ENCODE measurements at places on chromosomes 13 and 19.

DNA sequence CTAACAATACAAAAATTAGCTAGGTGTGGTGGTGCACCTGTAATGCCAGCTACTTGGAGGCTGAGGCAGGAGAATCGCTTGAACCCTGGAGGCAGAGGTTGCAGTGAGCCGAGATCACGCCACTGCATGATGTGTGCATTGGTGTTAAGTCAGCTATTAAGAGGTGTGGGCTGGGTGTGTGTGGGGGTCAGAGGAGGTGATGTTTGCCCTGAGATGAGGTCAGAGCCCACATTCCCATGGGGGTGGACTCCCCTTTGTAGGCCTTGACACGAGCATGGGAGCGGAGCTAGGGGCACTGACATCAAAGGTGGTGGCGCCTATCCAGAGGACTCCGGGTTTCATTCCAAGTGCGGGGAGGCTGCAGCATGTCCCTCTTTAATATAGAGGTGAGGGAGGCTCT lies 34.6 kb upstream of the LDLR start:
- DNase-seq = no peak

- DNase-seq = no peak
Observed at GRCh38 chr19:57083711-57084110, 36.1 kb upstream of the USP29 start.

- no peak for DNase-seq
Observed at GRCh38 chr13:65468628-65469027, 1761.5 kb downstream of the PCDH9 start.

DNA sequence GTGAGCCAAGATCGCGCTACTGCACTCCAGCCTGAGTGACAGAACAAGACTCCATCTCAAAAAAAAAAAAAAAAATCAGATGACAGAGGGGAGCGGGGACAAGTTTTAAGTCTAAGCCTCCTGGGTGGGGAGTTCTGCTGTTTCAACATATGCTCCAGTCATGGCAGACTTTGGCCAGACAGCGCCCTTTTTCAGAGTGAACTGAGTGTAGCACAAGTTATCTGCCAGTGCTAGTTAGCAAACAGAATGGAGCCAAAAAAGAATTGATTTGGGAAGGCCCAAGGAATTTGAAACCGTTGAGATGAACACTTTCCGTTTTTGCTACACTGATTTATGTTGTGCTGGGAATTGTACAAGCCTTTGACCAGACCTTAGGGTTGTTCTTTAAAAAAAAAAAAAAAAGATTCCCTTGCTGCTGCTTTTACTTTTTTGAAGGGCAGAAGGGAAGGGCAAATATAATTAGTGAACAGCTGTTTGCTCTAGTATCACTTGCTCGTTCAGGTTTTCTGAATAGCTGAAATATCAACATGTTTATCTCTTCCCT lies 5.7 kb downstream of the ACTN4 start:
- DNase-seq = no peak

GRCh38 chr13:75806117-75806516 lies 170.0 kb downstream of the LMO7 start:
- DNase-seq = no peak

DNA sequence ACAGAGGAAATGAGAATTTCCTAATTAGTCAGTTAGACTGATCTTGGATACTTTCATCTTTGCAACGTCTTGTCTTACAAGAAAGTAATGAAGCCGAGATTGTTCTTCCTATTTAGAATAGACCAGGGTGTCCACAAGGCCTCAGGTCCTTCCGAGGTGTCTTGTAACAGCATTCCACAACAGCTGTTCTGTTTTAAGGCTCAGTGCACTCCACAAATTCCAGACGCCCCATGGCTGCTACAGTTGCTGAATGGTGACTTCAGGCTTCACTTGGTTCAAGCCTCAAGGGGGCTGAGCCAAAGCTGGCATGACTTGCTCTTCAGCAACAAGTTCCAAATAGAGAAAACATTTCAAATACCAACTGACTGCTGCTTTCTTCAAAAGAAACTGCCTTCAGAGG lies 143.4 kb downstream of the SHISA2 start:
- DNase-seq = no peak

DNA sequence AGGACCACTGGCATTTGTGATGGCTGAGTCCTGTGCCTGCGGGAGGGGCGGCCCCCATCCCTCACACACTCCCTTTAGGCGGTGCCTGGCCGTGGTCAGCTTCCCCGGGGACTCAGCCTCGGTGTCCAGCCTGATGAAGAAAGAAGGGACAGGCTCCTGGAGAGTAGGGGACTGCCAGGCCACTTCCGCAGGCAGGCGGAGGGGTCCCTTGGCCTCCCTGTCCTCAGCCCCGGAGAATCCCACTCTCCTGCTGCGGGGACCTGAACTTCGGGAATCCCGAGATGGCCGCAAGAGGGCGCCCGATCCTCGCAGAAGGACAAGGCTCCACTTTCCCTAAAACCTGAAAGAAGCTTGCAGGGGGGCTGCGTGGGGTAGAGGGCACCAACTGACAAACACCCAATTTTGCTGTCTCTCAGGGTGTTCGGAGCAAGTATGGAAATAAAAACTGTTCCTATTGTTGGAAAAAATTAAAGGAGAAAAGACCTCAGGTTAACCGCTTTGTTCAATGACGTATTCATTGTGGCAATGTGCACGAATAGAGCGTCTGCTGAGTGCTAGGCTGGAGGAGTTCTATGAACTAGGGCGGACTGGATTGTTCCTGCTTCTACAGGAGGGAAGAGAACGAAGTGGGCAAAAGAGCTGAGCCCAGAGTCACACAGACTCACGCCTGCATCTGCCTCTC lies 297.3 kb downstream of the ZNF536 start:
- DNase-seq = no peak

DNA sequence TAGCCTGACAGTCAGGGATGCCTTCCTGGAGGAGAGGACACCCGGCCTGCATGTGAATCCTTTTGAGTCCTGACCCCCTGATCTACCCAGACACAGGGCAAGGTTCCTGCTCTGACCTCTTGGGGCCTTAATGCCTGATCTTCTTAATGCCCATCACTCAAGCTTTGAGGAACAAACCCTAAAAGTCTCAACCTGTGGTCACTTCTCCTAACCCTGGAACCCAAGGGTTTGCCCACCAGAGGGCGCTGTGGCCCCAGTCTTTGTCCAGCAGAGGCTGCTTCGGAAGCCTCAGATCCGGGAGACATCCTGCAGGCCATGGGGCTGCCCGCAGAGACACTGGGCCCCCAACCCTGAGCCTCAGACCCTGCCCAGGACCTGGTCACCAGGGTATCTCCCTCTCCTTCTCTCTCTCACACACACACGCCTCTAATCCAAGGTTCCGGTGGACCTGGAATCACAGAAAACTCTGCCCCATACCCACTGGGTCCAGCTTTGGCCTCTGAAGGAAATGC lies 9.8 kb upstream of the DPF1 start:
- no peak for DNase-seq

DNA sequence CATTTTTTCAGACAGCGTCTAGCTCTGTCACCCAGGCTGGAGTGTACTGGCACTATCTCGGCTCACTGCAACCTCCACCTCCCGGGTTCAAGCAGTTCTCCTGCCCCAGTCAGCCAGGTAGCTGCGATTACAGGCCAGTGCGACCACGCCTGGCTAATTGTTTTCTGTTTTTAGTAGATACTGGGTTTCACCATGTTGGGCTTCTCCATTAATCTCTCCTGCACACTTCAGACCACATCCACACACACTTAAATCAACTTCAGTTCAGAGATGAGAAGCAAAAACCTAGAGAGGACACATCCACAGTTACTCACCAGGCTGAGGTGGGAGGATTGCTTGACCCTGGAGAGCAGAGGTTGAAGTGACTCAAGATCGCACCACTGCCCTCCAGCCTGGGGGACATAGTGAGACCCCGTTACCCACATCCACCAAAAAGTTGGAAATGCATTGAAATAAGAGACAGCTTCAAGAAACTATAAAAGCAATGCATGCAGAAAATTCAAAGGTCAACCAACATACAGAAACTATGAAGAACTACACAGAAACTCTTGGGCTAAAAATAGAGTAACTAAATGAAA lies 42.3 kb downstream of the ZNF611 start:
- no peak for DNase-seq

- DNase-seq = no peak
Observed at GRCh38 chr19:29259153-29259552, 46.2 kb upstream of the UQCRFS1 start.

DNA sequence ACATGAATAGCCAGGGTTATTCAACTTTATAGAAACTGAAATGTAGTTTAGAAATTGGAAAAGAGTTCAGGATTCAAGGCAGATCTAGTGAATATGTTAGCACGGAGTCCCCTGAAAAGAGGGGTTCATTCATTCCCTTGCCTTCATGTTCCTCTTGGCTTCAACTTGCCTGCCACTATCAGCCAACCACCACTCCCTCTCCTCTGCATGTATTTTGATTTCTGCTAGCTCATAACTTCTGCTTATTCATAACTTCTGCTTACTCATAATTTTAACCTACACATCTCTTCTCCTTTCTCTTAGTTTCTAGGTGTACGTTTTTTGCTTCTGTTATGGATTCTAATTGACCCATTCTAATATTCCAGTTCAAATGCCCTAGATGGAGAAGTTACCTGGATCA lies 5.5 kb upstream of the SERTM1 start:
- DNase-seq = no peak

DNA sequence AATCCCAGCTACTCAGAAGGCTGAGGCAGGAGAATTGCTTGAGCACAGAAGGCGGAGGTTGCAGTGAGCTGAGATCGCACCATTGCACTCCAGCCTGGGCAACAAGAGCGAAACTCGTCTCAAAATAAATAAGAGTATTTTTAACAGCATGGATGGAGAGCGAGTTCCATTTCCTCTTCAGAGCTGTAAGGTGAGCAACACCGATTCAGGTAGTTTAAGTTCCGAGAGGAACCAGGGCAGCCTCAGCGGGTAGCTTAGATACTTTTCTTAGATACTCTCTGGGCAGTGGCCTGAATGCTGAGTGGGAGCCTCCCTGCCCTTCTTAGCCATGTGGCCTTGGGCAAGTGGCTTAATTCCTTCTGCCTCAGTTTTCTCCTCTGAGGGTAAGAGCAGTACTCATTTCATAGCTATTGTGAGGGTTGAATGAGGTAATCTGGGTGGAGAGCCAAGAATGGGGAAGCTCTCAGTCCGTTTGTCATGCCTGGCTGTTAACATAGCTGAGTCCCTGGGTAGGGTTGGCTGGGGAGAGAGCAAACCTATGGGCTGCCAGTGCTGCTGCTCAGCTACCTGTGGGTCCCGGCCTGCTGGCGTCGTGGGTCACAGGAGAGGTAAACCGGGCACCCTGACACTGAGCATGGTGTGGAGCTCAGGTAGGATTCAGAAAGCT lies 4.1 kb downstream of the ATP11A start:
- DNase-seq = peak; percentile 71

- DNase-seq = no peak
Observed at GRCh38 chr19:2208975-2209374, 27.2 kb downstream of the PLEKHJ1 start.
